Lower leg skin (tissue), 4 donors: ENCODE measurements at places on chromosomes 11 and 22.

GRCh38 chr22:44719586-44720368 is 17.8 kb downstream of the PRR5 start:
- DNase-seq: no peak

DNA sequence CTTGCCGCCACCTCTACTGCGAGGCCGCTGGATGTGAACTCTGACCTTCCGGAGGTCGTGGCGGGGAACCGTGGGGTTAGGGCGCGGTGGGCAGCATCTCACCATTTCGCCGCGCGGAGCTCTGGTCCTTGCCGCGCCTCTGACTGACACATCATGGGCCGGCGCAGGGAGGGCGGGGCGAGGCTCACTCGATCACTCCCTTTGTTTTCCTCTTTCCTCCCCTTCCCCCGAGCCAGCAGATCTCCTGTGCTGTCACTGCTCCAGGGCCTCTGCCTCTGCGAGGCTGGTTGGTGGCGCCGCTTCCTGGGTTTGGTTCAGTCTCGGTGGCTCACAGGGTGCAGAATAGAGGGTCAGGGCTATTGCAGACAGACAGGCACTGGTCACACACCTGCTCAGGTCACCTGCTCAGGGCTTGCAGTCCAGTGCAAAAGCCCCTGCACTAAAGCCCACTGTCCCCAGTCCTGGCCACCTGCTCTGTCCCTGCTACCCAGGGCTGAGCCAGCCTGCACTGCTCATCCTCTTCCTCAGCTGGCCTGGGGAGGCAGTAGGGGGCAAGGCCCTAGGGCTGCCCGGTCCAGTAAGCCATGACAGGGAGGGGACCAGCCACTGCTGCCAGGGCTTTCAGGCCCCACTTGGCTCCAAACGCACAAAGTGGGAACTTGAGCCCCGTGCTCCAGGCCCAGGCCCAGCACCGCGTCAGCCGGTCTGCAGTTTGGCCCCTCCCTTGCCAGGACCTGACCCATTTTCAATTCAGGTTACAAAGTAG is 36.2 kb downstream of the PISD start:
- DNase-seq: no peak

GRCh38 chr22:50730941-50731661 is 6.9 kb upstream of the ACR start:
- no peak for DNase-seq

GRCh38 chr11:43575913-43576310 is 104.6 kb upstream of the HSD17B12 start:
- DNase-seq: no peak
